ENCODE measurements at places on chromosomes 13 and 19. TPM values are rescaled to one million over a fixed set of nuclear protein-coding genes. Genes with fewer than 3 reads are reported as not detected.

Gene KLK14
- total RNA-seq, result not detected

DNA sequence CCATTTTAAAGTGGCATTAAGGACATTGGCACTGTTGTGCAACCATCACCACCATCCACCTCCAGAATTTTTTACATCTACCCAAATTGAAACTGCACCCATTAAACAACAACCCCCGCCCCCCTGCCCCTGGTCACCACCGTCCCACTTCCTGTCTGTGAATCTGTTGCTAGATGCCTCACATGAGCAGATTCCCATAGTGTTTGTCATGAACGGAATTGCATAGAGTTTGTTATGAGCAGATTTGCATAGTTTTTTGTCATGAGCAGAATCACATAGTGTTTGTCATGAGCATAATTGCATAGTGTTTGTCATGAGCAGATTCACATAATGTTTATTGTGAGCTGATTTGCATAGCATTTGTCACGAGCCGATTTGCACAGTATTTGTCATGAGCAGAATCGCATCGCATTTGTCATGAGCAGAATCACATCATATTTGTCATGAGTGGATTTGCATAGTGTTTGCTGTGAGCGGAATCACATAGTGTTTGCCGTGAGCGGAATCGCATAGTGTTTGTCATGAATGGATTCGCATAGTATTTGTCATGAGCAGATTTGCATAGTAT lies 54.0 kb upstream of the GTF3A start:
- no peak for DNase-seq

DNA sequence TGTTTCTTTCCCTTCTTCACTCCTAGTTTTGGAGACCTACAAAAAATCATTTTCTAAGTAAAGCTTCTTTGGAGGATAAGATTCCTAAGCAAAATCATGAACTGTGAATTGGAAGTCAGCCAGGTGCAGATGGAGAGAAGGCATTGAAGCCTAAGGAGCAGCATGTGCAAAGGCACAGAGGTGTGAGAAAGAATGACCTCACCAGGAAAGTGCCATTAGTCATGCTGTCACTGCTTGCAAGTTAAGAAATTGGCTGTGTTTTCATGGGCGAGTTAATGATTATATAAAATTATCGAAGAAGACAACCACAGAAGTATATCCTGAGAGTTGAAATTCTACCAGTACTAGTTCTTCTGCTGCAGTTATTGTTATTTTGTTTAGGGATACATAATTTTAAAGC lies 80.3 kb upstream of the KLHL1 start:
- no peak for DNase-seq

DNA sequence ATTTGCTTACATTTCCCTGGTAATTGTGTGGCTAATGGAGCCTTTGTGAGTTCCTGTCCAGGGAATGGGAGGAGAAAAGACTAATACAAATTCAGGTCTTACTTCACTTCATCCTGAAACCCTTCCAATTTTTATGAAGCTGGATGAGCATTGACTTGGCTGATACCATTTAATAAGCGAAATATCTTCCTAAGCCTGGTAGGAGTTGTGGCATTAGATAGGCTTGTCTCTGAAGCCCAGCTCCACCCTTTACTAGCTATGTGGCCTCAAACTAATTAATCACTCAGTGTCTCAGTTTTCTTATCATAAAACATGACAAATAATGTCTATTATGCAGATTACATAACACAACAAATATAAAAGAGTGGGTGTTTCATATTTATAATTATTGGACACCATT lies 106.3 kb downstream of the FGF9 start:
- no peak for DNase-seq
